Activated T-cell treated with anti-CD3 and anti-CD28 coated beads for 1 hour (primary cell): ENCODE measurements at places on chromosomes 1 and 21.

DNA sequence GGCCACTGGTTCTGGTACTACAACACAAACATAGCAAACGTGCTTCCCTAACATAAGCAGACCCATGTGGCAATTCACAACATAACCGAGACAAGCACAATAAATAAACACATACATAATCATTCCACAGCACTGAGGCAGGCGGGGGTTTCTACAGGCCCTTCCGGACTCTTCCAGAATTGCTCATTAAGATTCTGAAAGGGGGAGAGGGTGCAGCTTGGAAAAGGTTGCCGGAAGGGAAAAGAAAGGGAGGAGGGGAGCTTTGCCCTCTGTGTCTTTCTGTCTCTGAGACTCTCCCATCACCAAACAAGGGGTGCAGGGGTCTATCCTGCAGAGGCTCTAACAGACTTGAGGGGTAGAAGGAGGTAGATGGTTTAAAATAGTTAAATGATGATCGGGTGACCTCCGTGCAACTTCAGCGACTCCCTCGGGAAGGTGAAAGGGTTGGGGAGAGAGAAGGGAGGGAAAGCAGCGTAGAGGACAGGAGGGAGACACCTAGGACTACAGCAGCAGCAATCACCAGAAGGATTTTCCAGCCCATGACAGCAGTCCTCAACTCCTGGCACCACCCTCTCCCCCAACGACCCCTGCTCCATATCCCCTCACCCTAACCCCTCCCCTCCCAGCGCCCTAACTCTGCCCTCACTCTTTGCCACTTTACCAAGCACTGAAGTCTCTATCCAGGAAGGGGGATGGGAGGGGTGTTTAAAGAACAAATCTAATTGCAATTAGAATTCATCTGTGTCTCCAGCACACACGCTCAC, 365.5 kb upstream of the ESRRG start:
- no peak for DNase-seq

DNA sequence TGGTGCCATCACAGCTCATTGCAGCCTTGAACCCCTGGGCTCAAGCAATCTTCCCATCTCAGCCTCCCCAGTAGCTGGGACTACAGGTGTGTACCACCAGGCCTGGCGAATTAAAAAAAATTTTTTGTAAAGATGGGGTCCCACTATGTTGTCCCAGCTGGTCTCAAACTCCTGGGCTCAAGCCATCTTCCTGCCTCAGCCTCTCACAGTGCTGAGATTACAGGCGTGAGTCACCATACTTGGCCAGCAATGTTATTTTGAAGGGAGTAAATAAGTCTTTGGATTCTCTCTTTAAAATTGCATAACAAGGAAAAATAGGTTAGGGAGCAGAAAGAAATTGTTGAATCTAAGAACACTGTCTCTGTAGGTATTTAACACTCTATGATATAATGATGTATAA, 111.3 kb downstream of the RPS6KC1 start:
- DNase-seq, result no peak

DNA sequence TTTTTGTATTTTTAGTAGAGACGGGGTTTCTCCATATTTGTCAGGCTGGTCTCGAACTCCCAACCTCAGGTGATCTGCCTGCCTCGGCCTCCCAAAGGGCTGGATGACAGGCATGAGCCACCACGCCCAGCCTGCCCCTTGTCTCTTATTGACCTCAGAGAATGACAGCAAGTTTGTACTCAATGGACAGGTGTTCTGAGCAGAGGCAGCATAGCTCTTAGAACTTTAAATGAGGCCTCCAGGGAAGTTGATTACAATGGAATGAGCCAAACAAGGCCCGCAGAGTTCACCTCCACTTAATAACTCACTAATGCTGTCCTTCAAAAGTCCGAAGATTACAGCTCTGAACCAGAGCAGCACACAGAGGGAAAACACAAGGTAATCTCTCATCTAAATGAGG, 10.9 kb downstream of the TMPRSS2 start:
- DNase-seq, result no peak

DNA sequence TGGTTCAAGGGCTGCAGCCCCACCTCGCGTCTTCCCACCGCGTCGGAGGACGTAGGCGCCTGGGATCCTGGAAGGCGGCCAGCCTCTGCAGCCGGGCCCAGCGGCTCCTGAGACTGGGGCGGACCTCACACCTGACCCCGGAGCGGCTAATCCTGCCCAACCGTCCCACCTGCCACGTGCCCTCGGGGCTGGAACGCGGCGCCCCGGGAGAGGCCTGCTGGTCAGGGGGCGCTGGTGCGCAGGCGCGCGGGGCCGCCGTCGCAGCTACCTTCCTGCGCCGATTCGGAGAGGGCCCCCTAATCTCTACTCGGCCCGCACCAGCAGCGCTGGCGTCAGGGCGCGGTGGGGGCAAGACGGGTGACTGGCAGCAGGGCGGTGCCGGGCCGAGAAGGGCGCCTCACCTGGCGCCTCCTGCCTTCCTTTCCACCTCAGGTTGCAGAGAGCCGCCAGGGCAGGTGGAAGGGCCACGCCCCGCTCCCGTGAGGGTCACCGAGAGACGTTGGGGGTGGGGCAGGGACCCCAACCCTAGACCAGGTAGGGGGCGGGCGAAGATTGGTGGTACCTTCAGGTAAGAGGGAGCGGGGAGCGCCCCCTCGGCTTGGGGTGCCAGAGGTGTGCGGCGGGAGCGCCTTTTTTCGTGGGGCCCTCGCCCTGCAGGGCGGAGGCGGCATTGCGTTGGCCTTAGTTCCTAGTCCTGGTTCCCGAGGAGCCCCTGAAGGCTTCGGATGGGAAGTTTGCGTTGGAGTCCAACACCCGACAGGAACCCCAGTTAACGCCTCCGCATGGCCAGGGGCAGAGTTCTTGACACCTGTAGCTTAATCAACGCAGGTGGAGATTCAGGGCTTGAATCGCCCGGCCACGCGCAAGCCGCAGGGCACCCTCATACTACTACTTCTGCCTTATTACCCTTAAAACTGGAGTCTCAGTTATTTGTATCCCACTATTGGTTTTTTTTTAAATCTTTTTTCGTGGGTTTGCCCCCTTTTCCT, at the start of gene TDRD5:
TDRD5 (plus strand) TSS at position 241 of the 989 bp plus-strand sequence. CDS start 784 bp downstream, outside the sequence.
- no peak for DNase-seq

GRCh38 chr1:74853756-74854155, 120.8 kb downstream of the TYW3 start:
- no peak for DNase-seq

DNA sequence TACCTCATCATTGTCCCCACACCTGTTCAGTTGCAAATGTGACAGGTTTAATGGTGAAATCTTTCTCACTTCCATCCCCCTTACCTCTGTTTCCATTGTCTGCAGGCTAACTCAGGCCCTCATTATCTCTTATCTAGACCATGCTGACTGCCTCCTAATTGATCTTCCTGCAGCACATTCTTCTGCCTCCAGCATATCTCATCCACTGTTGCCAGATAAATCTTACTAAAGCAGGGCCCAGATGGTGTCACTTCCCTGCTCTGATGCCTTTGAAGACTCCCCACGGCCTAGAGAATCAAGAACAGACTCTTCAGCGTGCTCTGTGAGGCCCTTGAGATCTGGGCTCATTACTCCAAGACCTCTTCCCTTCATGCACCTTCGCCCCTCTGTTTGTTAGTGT, 230.1 kb downstream of the DUSP10 start:
- DNase-seq, result no peak

- no peak for DNase-seq
Observed at GRCh38 chr1:65065524-65066418, 82.2 kb upstream of the AK4 start.

DNA sequence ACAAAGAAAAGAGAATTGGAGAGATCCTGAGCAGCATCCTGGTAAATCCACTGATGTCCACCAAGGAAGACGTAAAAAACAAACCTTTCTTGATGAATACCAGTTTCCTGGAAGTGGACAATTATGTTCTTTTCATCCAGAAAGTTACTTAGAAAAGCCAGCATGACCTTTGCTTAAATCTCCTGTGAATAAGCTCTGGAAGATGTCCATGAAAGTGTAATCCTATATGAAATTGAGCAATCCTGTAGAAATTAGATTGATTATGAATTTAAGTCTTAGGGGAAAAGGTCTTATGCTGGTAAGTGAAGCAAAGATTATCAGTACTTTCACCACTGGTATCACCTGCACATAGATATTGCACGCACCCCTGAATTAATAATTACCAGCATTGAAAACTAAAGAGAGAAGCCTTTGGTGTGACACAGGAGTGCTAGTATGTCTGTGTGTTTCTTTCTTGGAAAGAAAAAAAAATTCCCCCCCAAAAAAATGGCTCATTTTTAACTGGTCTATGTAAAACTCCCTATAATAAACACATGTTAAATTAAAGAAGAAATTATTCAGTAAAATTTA, 164.5 kb upstream of the LHX8 start:
- DNase-seq, result no peak

GRCh38 chr1:239633432-239633831, 247.1 kb downstream of the CHRM3 start:
- no peak for DNase-seq

- no peak for DNase-seq
Observed at GRCh38 chr1:226934483-226935237, 5.4 kb upstream of the COQ8A start.

DNA sequence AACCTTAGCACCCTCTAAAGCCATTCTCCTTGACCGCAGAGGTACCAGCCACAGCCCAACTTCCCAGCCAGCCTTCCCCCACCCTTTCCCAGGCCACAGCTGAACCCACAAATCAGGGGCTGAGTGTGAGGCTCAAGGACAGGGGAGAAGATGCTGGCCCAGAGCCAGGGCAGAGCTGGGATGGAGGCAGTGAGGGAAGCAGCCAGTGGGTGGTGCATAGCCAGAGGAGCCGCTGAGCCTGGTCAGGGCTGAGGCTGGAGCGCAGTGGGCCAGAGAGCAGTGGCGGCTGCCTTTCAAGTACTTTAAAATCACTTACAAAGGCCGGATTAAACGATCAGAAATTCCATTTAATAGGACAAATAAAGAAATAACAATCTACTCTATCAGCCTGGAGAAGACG, 36.3 kb downstream of the DMAP1 start:
- DNase-seq, result no peak

DNA sequence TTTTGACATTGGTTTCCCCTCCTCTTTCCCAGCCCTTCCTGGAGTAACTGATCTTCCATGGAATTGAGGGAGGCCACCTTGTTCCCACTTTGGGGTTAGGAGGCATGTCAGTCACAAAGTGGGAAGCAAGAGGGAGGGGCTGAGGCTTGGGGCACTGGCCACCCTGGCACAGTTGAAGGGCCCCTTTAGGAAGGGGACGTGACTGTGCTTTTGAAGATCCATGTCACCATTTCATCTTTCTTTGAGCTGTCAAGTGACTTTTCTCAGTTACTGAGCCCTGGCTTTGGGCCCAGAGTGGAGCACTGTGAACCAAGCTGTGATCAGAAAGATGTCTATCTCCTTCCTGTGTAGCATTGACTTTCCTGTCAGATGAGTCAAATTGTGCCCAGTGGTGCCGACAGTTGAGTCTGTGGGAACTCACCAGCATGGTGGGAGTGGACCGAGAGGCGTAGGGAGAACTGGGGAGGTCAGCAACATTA, 38.5 kb upstream of the TDRD10 start:
- peak; percentile 48 for DNase-seq

DNA sequence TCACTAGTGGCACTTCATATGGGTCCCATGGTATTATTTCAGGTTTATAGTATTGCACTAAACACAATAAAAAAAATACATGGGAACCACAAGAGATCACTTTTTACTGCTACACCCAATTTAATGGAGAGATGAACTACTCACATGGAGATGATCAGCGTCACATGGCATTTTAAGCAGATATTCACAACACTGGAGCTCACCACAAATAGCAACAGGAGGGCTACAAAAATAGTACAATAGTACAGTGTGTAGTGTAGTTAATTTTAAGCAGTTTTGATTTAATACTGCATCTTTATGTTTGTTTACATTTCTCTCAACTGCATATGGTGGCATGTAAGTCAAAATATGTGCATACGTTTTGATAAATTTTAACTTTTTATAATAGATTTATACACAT, 31.0 kb downstream of the SNX7 start:
- no peak for DNase-seq

DNA sequence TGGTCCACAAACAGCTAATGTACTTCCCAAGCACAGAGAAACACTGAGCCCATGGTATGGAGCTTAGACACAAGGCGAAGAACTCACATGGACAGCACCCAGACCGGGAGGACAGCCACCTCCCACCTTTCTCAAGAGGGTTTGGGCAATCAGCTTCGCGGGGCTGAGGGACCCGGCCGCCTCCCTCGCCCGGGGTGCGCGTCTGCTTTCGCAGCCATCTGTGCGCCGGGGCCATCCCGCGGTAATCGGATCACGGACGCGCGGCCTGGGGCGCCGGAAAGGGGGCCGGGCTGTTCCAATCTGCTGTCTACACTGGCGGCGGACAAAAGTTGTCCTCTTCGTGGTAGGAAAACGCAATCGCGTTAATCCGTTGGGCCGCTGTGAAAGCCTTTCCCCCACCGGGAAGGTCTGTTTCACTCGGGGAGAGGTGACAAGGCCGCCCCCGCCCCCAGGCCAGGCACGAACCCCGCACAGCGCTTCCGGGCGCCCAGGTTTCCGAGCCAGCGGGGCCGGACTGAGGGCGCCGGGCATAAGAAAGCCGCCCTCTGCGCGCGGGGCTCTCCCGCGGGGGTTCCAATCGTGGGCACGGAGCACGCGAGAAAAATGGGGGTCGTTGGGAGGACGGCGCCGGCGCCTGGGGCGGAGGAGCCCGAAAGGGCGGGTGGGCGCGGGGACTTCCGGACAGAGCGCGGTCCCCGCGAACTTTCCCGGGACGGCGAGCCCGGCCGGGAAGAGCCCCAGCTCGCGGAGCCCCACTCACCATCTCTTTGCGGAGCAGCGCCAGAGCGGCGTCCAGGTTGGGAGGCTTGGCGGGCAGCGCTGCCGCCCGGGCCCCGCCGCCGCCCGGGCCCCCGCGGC, 664 bp downstream of the FAM89A start:
- peak; percentile 19 for DNase-seq

- DNase-seq, result no peak
Observed at GRCh38 chr1:177511036-177511435, 340.3 kb downstream of the BRINP2 start.

DNA sequence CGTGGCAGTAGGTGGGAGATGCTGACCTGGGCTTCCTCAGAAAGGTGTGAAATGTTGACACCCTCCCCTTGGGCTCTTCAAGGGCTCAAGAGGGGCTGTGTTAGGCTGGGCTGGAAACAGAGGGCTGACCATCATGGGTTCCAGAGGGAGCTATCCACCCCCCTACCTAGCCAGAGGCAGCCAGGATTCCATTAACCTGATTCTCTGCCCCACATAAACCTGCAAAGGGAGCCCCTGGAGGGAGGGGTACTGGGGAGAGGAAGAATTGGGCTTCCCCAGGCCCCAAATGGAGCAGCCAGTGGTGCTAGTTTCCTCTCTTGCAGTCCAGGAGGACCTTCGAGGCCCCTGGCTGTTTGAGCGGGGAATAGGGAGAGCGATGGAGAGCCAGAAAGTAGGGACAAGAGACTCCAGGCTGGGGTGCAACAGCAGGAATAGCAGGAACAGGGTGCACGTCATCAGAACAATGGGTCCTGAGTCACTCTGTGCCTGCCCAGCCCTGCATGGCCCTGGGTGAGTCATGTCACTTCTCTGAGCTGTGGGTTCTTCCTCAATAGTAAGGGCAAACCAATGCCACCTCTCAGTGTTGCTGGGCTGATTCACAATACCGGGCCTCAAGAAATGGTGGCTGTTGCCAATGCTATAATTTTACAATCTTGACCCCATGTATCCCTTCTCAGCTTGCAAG, 121.2 kb downstream of the EPHB2 start:
- DNase-seq, result no peak
